ENCODE measurements at places on chromosomes 2 and 18.
A peak's percentile ranks its signal among the peaks of the same experiment; 100 is the strongest.

DNA sequence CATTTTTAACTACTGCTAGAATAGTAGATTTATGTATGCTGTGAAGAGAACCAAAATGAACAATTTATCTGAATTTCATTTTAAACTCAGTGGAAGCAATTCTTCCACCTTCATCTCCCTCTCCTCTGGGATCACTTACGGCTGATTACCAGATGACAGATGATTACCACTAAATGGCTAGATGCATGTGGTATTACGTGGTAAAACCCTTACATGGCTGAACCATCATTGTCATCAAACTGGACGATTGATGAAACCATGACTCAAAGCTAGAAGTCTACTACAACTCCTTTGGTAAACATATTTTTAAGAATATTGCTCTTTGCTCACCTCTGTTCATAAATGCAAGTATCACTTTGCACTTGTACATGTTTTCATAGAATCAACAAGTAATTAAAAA, 48.5 kb upstream of the DOCK10 start:
- peak; percentile 68 for DNase-seq

DNA sequence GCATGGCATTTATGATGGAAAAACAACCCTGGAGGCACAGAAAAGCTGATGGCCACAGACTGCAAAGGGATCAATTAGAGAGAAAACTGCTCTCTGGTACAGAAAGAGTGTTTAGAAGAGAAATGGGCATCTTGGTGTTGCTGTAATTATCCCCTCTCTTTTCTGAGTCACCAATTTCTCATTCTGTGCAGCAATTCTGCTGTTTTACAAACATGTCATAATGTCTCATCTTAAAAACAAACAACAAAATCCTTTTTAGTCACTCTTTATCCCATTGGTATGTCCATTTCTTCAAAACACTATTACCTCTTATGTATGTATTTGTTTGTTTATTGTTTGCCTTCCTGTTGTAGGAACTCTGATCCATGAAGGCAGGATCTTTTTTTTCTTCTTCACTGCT, 73.9 kb upstream of the HK2 start:
- no peak for DNase-seq

GRCh38 chr18:47893939-47894699, 36.3 kb downstream of the SMAD2 start:
- DNase-seq = no peak

GRCh38 chr2:86035883-86036668, 69.6 kb downstream of the POLR1A start:
- peak; percentile 85 for DNase-seq

DNA sequence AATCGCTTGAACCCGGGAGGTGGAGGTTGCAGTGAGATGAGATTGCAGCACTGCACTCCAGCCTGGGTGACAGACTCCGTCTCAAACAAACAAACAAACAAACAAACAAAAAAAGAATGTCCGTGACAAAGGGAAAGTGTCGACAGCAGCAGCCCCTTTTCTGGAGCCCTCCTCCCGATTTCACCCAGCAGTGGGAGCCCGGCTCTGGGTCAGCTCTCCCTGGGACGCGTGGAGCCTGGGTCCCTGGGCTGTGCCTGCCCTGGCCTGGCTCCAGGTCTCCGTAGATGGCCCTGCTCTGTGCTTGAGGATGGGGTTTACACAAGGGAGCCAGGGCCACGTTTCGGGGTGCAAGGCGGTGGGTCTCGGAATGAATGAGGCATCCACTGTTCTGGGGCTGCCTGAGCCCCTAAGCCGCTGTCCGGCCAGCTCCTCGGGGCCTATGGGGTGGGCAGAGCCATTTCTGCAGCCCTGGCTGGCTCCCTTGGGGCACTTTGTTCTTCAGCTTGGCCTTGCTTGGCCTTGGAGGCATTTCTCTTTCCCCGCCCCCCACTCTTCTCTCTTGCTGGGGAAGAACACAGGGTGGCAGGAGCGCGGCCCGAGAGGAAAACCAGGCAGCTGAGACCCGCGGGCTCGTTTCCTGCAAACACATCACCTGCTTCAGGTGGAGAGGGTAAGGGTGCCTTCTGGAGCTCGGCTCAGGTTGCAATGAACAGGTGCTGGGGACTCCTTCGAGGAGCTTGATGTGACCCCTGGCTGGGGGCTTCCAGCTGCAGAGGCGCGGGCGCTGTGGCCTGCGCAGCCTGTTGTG, 29.1 kb downstream of the RTP5 start:
- DNase-seq = no peak

DNA sequence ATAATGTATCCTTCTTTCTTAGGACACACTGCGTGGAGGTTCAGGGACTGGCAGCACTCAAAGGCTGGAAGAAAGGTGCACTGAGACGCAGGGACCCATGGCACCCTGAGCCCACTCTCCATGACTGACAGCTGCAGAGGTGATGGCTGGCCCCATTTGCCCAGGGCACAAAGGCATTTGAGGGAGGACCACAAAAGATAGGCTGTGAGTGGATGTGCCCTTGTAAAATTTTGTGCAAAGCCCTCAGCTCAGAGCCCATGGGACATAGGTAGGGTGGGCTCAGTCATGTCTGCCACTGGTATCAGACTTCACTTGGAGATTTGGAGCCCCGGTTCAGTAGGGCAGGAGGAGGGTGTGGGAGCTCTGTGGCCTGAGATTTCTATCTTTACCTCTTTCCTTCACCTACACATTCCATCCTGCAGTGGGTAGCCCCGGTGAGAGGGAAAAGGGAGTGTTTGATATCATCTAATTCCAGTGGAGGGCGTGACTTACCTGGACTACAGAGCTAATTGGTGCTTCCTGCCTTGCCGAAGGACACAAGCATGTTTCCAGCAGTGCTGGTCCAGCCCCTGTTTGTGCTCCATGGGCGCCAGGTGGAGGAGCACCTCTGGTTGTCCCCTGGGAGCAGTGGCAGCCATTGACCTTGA, 312.2 kb downstream of the EN1 start:
- DNase-seq = no peak

DNA sequence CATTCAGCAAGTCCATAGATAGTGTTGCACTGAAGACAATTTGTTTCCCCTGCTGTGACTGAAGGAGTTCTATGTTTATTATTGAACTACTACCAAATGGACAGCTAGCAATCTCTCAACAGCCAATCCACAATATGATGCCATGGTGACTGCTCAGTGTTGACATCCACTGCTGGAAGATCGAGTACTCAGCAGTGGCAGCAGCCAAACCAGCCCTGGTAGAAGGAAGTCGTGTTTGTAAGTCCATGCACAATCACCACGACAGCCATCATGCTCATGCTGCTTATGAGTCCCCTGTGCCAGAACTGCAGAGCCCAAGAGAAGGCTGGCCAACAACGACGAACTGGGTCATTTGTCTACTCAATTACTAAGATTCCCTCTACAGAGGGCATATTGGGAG, 66.4 kb downstream of the OSR1 start:
- DNase-seq = no peak

DNA sequence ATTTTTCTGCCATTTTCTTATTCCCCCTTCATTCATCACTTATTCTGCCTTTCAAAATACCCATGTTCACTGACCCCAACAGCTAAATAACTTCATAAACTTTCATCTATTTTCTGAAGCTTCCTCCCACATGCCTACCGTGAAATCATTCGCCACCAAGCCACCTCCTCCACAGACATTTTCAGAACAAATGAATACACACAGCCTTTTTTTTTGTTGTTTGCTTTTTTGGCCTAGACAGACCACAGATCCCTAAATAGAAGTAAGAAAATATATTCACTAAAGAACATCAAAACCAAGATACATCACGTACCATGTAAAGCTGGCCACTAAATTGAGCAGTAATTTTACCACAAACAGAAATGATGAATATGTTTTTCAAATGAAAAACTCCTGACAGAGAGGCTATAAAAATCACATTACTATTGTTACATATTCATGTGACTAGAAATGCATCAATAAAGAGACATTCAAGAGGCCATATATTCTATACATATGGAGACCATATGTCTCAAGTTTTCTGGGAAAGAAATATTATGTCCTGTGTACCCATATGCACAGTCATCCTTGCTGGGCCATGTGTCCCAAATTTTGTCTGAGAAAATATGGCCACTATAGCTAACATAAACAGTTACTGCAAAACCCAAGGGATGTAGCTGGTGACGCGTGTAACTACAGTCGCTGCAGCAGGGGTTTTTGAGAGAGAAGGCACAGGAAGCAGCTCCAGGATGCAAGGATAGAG, 200.3 kb downstream of the FBXO15 start:
- DNase-seq = peak; percentile 66

GRCh38 chr18:65124633-65125032, 626.2 kb upstream of the CDH7 start:
- DNase-seq = no peak

- no peak for DNase-seq
These were observed 23.3 kb downstream of the EDAR start for GRCh38 chr2:108965540-108966289.

- peak; percentile 97 for DNase-seq
These were observed 145.7 kb upstream of the KLF7 start for GRCh38 chr2:207311316-207312005.

DNA sequence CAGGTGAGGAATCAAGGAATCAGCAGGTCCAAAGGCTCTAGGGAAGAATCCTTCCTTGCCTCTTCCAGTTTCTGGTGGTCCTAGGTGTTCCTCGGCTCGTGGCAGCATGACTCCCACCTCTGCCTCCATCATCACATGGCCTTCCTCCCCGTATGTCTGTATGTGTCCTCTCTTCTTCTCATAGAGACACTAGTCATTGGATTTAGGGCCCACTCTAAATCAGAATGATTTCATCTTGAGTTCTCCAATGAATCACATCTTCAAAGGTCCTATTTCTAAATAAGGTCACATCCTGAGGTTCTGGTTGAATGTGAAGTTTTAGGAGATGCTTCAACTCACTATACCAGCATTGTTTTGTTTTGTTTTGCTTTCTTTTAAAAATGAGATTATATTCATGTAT, 11.1 kb upstream of the AGFG1 start:
- DNase-seq = peak; percentile 12

DNA sequence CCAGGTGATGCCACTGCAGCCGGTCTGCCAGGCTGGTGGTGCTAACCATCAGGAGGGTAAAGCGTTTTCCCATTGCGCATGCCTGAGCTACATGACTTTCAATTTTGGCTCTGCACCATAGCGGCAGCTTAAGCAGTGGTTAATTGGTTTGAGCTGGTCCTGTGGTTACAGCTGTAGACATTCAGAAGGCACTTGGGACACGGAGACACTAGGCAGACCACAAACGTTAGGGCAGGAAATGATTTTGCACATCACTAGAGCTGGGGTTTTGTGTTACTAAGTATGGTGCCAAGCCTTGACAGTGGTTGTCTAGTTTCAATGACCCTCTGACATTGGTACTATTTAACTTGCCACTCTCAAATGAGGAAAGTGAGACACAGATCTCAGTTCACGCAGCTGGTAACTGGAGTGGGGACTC, 28.9 kb upstream of the CNOT11 start:
- DNase-seq = peak; percentile 49

GRCh38 chr2:215742021-215742420, 271.3 kb downstream of the MREG start:
- peak; percentile 57 for DNase-seq

DNA sequence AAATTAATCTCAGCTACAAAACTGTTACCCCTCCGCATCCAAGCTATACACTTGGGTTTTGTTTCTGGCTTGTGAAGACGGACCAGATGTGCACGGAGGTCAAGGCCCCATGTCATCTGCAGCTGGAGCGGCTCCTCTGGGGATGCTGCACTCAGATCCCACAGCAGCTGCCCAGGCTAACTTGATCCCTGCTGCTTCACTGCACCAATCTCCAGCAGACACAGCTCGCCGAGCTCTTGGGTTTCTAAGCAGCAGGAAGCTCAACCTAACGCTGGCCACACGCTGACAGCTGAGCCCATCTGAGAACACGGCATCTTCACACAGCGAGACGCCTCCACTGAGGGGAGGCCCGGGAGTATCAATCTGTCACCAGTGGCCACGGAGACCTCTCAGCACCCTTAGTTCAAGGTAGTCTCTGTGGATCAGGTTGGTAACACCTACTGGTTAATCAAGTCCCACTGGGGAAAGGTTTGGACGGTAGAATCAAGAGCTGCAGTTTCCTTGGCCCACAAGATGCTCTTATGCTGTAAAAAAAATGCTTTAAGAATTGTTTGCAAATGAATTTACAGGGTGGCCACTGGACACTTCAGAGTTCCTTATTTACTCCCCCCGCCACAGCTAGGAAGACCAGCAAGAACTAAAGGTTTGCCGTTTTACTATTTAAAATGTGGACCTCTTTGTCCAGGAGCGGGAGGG, 67.5 kb downstream of the EMILIN2 start:
- DNase-seq = no peak
